ENCODE measurements at places on chromosomes 5 and 9.

DNA sequence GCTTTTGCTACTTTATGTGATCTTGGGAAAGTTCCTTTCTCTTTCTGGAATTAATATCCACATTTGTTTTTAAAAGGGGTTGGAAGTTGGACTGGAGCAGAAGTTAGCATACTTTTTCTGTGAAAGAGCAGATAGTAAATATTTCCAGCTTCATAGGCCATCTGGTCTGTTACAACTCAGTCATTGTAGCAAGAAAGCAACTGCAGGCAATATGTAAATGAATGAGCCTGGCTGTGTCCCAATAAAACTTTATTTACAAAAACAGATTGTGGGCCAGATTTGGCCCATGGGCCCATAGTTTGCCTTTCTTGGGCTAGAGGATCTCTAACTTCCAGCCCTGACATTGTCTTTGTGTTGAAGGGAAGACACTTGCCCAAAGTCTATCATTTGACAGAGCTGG lies 104.4 kb downstream of the ACTL7B start:
- no peak for DNase-seq

GRCh38 chr5:155343468-155343867 lies 329.9 kb downstream of the KIF4B start:
- no peak for DNase-seq

DNA sequence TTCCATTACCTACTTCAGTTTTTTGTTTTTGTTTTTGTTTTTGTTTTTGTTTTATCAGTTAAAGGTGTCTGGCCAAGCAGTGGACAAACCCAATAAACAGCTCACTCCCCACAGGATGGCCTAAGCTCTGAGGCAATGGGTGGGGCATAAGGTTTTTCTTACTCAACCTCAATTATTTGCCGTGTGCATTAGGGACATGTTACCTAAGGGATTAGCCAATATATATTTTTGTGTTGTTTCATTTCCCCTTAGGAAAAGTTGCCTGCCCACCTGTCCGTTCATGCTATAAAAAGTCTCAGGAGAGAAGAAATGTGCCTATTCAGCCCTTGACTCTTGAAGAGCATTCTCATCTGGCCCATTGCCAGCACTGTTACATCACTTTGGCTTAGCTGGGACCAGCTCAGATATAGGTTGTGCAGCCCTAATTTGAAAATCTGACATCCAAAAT lies 7.3 kb downstream of the SH3RF2 start:
- peak; percentile 26 for DNase-seq

GRCh38 chr5:17127743-17128231 lies 89.6 kb upstream of the BASP1 start:
- no peak for DNase-seq

DNA sequence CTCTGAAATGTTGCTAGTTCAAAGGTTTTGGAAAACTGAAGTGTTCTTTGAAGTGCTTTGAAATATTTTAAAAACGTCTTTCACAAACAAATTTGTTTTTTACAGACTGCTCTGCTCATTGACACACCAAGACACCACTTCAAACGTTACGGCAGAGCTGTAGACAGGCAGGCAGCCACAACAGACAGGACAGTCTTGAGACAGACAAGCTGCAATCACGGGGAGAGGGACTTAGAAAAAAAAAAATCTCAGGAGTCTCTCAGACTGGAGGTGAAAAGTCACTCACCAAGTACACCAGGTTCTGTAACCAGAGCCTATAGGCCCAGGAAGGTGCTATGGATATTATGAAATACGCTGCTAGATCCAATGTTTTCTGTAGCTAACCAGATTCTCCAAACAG lies 135.4 kb downstream of the ISL1 start:
- no peak for DNase-seq

DNA sequence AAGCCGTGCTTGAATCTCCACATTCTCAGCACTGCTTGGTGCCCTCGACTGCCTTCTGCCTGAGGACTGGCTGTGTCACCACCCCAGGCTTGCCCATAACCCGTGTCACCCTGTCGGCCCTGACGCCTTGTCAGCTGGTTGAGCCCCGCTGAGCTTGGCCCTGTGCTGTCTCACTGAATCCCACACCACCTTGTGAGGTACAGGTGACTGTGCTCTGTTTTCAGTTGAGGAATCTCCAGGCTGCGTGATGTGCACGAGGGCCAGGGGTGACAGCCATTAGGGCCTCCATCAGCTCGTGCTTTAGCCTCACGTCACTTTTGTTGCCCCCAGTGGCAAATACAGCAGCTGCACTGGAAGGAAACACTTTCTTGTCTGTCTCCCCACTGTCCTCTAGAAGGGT lies 90.7 kb downstream of the CACNA1B start:
- DNase-seq, result no peak

GRCh38 chr5:109996246-109996645 lies 306.5 kb downstream of the MAN2A1 start:
- DNase-seq, result no peak

GRCh38 chr9:113906411-113907110 lies 30.5 kb downstream of the ZNF618 start:
- no peak for DNase-seq

GRCh38 chr9:87834357-87834756 lies 48.3 kb upstream of the SPATA31E1 start:
- no peak for DNase-seq

DNA sequence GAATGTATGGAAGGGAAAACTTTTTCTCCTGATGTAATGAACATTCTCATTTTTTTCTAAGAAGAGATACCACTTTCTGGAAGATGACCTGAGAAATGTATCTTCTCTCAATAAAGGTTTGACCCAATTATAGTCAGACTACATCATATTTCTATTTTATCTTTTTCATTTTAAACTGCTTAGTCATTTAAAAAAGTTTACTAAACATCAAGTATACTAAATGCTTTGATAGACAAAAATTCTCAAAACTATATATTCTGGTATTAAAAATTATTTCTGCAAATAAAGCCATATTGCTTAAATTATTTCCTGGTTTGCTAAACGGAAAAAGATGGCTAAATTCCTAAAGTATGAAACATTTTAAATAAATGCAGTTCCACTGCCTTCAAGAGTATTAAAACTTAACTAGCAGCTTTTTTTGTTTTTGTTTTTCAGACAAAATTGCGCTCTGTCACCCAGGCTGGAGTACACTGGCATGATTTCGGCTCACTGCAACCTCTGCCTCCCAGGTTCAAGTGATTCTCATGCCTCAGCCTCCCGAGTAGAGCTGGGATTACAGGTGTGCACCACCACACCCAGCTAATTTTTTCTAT lies 37.1 kb downstream of the FBXW11 start:
- DNase-seq, result no peak

DNA sequence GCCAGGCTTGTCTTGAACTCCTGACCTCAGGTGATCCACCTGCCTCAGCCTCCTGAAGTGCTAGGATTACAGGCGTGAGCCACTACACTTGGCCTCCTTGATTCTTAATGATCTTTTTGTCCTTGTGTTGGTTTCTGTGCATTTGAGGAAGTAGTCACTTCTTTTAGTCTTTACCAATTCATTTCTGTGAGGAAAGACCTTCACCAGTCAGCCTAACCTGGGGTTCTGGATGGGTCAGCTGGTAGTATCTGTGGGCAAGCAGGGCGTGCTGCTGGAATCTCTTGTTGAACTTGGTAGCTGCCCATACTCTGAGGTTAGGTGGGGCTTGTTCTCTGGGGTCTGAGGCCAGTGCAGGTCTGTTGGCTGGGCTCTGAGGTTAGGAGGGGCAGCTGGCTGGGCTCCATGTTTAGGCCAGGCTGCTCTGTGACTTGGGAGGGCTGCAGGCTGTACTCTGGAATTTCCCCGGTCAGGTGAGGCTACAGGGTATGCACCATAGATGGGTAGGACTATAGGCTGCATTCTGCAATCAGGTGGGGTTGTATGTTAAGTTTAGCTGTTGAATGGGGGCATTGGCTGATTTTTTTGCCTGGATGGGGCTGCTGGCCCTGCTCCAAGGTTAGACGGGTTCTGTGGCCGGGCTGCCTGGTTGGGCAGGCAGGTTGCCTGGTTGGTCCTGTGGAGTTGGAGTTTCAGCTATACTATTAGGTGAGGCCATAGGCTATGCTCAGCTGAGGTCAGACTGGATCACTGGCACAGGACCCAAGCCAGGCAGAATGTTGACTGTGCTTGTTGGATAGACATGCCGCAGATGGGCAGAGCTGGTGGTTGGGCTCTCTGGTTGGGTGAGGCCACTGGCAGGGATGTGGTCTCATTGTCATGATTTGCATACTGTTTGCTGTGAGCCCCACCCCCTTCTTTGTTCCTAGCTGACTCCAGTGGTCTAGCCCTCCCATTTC lies 19.2 kb downstream of the UBAP1 start:
- DNase-seq, result no peak

DNA sequence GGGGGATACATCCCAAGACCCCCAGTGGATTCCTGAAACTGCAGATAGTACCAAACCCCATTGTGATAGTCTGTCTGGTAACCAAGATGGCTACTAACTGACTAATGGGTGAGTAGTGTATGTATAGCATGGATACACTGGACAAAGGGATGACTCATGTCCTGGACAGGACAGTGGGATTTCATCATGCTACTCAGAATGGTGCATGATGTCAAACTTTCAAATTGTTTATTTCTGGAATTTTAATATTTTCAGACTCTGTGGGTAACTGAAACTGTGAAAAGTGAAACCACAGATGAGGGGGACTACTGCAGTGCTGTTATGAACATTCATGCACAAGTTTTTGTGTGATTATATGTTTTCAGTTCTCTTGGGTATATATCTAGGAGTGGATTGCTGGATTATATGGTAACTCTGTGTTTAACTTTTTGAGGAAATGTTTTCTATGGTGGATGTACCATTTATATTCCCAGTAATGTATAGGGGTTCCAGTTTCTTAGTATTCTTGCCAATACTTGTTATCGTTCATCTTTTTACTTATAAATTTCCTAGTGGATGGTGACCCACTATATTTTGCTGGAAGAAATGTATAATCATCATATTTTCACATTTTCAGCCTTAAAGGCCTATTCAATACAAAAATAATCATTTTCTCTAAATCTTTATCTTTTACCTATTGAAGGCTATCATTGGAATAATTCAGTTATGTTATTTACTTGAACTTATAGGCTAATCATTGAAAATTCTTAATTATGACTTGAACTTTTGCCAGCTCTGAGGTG lies 140.9 kb downstream of the NR3C1 start:
- no peak for DNase-seq

DNA sequence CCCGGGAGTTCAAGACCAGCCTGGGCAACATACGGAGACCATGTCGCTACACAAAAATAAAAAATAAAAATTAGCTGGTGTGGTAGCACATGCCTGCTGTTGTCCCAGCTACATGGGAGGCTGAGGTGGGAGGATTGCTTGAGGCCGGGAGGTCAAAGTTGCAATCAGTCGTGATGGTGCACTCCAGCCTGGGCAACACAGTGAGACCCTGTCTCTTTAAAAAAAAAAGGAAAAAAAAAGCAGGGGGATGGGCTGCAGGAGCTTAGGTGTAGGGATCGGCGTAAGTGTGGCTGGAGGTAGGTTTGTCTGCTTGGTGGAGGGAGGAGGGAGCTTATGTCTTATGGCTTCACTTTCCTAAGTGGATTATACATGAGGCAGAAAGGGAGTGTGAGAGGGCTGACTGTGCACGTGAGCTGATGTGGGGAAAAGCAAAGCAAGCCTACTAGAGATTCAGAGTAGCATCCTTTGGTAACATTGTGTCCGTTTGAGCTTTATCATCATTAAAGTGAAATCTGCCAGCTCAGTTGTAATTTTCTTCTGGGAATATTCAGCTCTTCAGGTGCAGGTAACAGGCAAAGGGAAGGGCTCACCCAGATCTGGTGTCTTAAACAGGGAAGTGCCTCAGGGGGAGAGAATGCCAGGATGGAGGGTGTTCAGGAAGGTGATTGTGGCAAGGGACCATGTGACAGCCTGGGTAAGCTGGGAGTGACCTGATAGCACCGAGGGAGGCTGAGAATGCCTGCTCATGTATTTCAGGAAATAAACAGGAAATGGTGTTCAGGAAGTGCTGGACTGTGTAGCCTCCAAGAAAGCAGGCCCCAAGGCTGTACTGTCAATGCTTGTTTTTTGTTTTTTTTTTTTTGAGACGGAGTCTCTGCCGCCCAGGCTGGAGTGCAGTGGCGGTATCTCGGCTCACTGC lies 17.6 kb upstream of the SETX start:
- peak; percentile 75 for DNase-seq

DNA sequence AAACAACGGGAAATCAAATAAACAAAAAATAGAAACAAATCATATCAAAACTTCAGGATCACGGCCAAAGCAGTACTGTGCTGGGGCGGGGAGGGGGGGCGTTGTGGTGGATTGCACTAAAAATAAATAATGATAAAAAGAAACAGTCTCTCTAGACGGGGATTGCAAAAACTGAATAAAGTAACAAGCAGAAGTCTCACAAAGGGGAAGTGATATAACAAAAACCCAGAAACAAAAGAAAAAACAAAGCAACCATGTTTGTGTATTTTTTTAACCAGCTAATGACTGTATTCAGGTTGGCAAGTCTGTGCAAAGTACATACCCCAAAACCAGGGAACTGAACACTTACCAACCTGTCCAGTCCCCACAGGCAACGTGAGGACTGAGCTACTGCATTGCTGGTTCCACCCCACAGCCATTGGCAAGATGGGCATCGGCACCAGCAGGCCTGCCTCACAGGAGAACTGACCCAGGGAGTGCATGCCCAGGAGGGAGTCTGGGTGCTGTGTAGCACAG lies 24.1 kb downstream of the BICD2 start:
- peak; percentile 19 for DNase-seq

GRCh38 chr9:35619800-35620158 lies 1.6 kb upstream of the CD72 start:
- no peak for DNase-seq

DNA sequence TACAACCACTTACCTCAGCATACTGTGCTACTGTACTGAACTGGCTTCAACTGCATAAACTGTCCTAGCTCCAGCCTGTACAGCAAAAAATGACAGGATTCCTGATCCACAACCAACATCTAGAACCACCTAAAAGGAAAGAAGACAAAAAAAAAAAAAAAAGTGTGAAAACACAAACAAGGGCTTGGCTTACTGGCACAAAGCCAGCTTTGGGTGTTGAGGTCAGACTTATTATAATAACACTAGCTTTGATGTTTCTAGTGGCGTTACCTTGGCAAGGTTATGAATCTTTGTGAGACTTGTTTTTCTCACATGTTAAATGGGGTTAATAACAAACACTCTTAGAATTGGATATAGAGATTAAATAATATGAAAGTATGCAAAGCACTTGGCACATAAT lies 148.5 kb upstream of the PUM3 start:
- DNase-seq, result no peak
